Adrenal gland (tissue), 19 donors: ENCODE measurements at places on chromosomes 12 and 14.

DNA sequence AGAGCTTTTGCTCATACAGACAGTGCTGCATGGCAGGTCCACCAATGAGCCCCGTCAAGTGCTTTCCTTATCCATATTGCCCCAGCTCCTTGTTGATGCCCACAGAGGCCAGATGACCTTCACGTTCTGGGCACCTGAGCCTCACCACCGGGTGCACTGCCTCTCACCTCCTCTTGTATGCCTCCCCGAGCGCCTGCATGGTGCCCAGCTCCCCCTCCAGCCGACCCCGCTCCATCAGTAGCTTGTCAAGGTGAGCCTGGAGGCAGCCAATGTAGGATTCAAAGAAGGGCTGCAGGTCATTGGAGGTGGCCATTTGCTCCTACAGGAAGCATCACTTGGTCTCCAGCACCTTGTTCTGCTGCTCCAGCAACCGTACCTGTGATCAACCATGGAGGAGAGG, 31.8 kb upstream of the KRT77 start:
- DNase-seq = no peak

DNA sequence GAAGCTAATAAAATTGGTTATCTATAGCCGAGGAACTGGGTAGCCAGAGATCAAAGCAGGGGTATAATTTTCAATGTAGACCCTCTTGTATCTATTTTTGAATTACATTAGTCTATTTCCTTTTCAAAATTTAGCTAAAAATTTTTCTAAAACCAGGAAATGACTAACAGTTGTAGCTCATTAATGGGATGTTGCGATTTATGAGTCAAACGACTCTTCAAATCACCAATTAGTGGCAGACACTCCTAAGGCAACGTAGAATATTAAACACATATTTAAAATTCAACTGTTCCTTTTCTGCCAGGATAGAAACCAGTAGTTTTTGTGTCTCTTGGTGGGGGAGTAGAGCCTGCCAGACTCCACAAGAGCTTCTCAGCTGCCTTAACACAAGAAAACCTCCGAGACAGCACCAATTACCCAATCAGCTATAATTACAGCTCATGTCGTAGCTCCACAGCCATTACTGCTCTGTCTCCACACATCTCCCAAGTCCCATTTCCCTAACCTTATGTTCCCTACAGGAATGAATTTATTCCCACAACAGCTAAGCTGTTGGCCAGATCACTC, 26.9 kb downstream of the GCN1 start:
- no peak for DNase-seq

DNA sequence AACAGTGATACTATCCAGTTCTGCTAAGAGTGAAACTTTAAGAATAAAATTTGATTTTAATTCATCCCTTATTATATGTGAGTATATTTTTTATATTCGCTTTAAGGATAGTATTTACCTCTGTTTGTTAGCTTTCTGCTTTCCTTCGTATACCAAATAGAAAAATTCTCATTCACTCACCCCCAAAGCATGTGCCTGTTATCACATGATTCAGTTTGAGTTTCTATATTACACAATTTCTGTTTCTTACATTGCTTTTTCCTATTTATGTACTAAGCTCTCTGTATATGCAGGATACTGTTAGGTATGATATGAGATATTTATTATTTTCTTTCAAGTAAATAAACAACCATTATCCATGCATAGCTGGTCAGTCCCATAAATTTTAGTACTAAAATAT, 275.2 kb downstream of the FBXL14 start:
- no peak for DNase-seq

- DNase-seq = no peak
Measured at GRCh38 chr12:48377646-48378045, 26.9 kb upstream of the ZNF641 start.

- no peak for DNase-seq
Measured at GRCh38 chr12:96995861-96996260, 88.8 kb downstream of the NEDD1 start.

- no peak for DNase-seq
Measured at GRCh38 chr14:86050757-86051156, 520.8 kb downstream of the FLRT2 start.

DNA sequence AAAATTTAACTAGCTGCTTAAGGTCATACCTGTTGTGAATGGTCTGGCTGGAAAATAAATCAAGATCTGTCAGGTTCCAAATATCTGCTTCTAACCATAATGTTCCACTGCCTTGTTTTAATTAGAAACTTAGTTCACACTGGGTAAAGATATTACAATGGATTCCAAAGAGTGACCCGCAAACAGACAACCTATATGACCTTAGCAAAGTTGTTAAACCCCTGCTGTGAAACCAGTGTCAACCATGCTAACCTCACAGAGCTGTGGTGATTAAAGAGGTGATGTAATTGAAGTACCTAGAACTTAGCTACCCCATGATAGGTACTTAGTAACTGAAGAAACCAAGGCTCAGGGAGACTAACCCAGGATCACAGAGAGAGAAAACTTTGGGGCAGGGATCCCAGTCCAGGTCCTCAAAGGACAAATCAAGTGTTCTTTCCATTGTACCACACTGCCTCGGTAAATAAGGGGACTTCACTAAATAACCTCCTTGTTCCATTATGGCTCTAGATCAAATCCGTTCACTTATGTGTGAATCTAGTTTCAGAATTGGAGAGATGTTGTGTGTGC, 2.2 kb downstream of the GUCY2C start:
- DNase-seq = no peak

- DNase-seq = no peak
Measured at GRCh38 chr12:27541031-27541719, 17.2 kb downstream of the PPFIBP1 start.

DNA sequence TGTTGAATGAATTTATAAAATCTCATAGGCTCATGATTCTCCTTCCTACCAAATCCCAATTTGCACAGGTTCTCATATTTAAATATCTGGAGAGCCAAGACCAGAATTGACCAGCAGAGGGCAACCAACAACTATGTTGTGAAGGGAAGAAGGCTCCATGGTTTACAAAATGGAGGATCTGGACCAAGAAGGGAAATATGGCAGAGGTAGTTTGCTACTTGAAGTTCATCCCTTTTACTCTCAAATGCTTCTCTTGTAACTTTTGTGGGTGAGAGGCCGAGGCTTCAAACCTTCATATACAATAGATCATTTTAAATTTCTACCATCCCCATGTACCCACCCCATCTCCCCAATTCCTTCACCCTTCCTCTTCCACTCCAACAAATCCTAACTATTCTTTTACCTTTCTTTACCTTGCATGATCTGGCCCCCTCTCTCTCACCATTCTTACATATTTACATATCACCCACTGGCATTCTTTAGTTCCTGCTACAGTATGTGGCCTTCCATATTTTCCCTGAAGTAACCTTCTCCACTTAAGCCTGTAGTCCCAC, 3.8 kb upstream of the SMARCC2 start:
- peak; percentile 77 for DNase-seq

GRCh38 chr12:130286041-130286440, 51.6 kb upstream of the PIWIL1 start:
- no peak for DNase-seq

GRCh38 chr12:79250960-79251755, 386.6 kb downstream of the SYT1 start:
- DNase-seq = no peak

DNA sequence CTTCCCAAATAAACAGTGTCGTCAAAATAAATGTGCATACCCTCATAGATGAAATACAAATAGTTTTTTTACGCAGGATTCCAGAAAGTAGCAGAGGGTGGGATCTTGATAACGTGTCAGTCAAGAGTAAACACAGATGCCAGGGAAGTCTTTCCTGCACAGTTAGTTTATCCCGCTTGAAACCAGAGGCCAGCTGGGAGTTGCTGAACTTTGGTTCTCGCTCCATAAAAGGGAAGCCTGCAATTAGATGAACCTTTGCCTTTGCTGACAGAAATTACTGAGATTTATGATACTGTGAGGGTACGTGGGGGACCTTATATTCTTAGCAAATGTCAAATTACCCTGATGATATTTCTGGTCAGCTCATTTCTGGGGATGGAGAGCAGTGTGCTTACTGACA, 18.9 kb downstream of the FAR2 start:
- DNase-seq = no peak

GRCh38 chr14:49924852-49925251, 32.0 kb downstream of the ARF6 start:
- DNase-seq = no peak

DNA sequence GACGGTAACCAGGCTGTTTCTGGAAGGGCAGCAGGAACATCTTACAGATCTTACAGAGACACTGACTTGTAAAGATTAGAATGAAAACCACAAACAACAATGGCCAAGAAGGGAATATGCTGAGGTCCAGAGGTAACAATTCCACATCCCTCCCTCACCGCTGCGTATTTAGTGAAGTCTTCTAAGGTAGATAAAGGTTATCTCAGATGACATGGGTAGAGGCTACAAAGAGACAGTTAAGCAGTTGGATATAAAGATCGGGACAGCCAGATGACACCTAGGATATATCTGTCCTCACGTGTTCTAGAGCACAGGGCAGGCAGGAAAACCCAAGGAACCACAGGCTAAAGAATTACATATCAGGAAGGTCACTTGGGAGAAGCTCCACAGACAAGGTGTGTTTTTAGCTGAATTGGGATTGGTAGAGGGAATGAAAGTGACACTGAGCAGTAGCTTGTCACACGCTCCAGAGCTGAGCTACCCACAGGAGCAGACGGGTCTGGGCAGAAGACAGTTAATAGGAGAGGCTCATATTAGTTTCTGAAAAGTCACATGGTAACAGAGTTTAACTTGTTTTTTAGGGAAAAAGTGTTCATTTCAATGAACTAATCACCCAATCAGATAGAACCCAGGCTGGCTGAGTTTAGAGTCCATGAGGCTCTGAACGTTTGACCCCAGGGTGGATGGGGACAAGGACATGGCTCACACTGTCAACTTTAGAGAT, 83.3 kb downstream of the MIA2 start:
- no peak for DNase-seq

- DNase-seq = peak; percentile 86
Measured at GRCh38 chr14:68395604-68396003, 397.3 kb downstream of the ZFP36L1 start.

- peak; percentile 55 for DNase-seq
Measured at GRCh38 chr14:102503641-102504327, 5.8 kb downstream of the ANKRD9 start.

DNA sequence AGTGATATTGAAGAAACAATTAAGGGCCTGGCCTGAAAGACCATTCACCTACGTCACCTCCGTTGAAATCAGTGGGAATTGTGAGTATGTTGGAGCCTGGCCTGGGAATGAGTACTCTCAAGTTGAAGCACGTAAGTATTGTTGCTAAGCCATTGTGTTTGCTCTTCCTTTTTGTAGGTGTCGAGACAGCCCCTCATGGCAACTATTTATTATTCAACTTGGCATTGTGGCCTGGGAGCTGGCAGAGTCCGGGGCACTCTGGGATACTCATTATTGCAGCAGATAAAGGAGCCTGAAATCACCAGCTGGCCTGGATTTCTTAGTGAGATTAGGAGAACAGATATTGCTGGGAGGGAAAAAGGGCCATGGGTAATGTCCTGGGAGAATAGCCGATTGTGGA, 147.4 kb downstream of the C12orf75 start:
- DNase-seq = no peak

DNA sequence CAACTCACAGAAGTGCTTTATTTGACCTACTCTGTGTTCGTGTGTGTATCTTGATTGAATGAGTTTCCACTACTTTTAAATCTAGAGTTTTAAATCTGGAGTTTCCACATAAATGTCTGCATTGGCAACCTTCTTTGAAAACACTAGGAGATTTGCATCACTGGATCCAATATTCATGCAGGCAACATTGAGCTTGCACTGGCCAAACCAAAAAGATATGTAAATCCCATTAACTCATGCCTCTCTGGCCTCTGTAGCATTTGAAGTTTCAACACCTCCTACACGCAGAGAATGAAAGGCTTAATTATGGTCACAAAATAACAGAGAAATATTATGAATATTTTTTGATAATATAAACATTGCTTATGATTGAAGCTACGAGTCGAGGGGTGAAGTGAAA, 178.6 kb downstream of the DUSP6 start:
- DNase-seq = no peak

DNA sequence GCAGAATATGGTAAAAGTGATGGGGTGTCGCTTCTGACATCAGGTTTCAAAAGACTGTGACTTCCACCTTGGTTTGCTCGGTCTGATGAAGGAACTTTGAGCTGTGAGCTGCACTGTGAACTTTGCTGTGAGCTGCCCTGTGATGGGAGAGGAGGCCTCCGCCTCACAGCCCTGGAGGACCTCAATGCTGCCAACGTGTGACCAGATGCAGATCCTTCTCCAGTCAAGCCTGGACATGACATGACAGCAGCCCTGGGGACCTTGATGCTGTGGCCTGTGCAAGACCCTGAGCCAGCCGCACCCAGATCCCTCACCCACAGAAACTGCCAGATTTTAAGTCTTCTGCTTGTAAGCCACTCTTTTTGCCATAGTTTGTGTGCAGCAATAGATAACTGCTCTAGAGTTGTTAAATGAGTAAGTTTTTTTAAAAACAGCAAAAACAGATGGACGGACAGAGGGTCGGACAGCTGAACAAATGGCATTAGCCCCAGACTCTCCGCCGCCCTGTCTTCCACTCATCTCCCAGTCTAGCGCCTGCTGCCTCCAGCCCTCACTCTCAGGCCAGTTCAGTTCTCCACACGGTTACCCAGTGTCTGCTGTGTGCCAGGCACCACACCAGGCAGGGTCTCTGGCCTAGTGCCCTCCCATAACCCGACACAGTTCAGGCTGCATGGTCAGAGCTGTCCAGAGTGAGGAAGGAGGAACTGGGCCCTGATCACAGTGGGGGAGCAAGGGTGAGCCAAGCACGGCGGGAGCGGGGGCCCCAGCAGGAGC, 13.1 kb upstream of the LRTM2 start:
- DNase-seq = no peak

DNA sequence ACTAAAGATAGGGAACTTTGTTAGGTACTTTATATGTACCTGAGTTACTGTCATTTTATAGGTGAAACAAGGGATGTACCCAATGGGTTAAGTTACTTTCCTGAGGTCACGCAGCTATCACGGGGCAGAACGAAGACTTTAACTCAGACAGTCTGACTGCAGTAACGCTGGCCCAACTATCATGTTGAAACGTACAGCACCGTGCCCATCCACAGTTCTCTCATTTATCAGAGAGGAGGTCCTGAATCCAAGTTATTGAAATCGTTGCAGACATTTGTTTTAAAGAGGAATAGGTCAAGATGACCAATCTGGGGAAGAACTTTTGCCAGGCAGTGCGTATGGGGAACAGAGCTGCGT, 587 bp upstream of the C12orf75 start:
- DNase-seq = no peak

GRCh38 chr14:89331398-89331797, 85.6 kb downstream of the FOXN3 start:
- DNase-seq = no peak

- no peak for DNase-seq
Measured at GRCh38 chr12:56391721-56392120, 29.1 kb upstream of the APOF start.

GRCh38 chr14:99072433-99072832, 199.6 kb downstream of the BCL11B start:
- no peak for DNase-seq

GRCh38 chr12:84512751-84513150, 399.8 kb downstream of the SLC6A15 start:
- no peak for DNase-seq

GRCh38 chr12:42552822-42553221, 36.7 kb downstream of the PRICKLE1 start:
- DNase-seq = no peak
